ENCODE measurements at places on chromosomes 1 and 21. TPM values are rescaled to one million over a fixed set of nuclear protein-coding genes. Genes with fewer than 3 reads are reported as not detected.

DNA sequence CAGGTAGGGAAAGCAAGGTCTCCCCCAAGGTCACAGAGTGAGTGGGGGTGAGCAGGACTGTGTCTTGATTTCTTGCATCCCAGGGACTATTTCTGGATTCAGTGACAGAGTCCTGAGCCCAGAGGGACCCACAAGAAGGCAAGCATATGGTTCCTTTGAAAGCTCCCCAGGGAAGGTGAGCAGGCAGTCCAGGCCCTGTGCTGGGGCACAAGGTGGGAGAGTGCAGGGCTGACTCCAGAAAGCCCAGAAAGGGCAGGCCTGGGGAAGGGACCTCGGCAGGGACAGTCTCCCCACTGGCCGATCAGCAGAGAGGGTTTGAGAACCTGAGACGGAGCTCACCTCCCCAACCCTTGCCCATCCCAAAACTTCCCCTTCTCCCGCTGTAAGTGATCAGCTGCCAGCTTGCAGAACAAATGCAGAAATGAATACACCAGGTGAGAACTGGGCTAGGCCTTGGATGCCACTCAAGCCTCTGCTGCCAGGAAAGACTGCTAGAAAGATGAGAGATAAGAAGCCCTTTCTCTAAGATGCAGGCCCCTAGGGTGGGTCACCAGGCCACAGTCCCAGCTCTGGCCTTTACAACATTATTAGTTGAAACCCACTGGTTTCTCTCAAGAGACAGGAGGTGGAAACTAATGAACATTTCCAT is 121.0 kb downstream of the GLIS1 start:
- DNase-seq = peak; percentile 10

GRCh38 chr1:87400813-87401212 is 72.1 kb downstream of the LMO4 start:
- no peak for DNase-seq

The KRTAP11-1 gene
- 2.8 TPM for total RNA-seq

The DCST1 gene
- 4.5 TPM for total RNA-seq

Measured in testis (tissue), 5 donors.